ENCODE measurements at places on chromosomes 7 and 10.
A peak's percentile ranks its signal among the peaks of the same experiment; 100 is the strongest.

- DNase-seq: peak; percentile 24
Observed at GRCh38 chr10:24929056-24929544, 23.3 kb downstream of the PRTFDC1 start.

- no peak for DNase-seq
Observed at GRCh38 chr7:74443543-74444247, 10.0 kb upstream of the GTF2IRD1 start.

- DNase-seq: no peak
Observed at GRCh38 chr10:44990302-44990655, 10.4 kb upstream of the ZNF22 start.

- no peak for DNase-seq
Observed at GRCh38 chr7:136728945-136729344, 139.5 kb upstream of the CHRM2 start.

DNA sequence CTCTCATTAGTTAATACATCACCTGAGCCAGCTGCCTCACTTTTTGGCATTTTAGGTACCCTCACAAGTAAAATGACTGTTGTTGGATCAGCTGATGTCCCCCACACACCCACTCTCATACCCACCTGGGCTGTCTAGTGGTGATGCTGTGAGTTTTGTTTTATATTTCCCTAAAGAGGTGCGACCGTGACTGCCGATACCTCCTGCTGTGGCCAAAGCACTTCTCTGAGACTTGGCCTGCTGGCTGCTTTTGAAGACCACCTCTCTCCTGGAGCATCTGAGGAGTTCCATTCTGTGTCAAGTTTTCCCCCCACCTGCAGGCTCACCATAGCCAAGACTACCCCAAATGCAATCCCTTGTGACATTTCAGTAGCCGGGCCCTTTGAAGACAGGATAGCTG is 6.4 kb upstream of the ACSL5 start:
- DNase-seq: no peak

DNA sequence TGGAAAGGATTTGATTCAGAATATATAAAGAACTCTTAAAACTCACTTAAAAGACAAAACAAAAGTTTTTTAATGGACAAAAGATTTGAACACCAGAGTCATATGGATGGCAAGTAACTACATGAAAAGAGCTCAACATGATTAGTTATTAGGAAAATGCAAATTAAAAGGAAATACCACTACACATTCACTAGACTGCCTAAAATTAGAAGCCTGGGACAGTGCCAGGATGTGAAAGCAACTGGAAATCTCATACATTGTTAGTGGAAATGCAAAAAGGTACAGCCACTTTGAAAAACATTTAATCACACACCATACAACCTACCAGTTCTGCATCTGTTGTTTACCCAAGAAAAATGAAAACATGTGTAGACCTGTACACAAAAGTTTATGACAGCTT is 48.8 kb downstream of the RALA start:
- DNase-seq: no peak

DNA sequence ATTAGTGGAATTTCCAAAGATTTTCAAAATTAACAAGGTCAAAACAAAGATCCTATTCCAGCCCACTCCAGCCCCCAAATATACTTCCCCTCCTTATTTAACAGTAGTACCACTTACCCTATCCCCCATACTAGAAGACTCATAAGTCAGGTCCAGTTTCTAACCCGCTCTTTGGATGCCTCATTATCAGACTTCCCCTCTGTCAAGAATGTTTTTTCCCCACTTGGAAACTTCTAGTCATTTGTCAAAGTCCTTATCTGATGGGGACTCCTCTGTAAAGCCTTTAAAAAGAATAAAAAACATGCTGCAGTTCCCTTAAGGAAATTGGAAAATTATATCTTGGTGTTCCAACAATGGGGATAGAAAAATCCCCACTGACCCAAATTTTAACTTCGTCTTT is 70.1 kb downstream of the IMMP2L start:
- DNase-seq: no peak

DNA sequence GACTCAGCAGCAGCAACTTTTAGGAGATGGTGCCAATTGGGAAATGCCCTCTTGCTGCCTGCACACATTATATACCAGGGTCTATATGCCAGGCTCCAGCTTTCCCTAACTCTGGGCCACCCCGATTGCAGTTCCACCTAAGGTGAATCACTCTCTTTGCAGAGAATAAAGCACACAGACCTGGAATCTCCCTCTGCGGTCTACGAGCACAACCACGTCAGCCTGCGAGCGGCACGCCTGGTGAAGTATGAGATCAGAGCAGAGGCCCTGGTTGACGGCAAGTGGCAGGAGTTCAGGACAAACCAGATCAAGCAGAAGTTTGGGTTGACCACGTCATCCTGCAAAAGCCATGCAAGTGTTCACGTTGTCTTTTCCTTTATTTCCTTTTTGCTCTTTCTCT is 38.2 kb upstream of the PLEKHA1 start:
- no peak for DNase-seq

GRCh38 chr7:46710927-46711326 is 789.9 kb upstream of the IGFBP3 start:
- peak; percentile 33 for DNase-seq

DNA sequence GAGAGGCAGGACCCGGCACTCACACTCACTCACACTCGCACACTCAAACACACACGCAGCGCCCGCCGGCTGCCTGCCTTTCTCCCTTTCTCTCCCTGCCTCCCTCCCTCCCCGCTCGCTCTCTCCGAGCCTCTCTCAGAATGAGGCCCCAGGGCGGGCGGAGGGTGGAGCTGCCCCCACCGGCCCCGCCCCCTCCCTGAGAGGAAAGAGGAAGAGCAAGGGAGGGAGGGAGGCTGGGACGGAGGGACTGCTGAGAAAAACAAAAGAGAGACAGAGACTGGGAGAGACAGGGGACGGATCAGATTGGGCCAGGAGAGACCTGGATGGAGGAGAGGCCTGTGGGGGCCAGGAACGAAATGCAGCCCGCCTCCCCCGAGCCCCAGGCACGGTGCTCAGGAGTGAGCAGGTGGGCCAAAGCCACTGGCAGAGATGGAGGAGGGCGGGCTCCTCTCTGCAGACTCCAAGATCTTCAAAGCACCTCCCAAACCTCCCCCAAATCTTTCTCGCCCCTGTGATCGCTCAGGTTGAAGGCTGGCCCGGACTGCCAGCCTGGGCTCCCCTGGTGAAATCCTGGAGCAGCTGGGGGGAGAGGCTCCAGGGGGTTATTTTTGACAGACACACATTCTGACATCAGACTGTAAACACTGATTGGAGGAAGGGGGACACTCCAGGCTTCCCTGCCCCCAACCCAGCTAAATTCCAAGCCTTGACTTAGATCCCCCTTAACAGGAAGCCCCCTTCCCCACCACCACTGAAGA is 5.1 kb downstream of the LDB1 start:
- peak; percentile 80 for DNase-seq

- DNase-seq: no peak
Observed at GRCh38 chr7:90726623-90727022, 130.5 kb downstream of the CDK14 start.

DNA sequence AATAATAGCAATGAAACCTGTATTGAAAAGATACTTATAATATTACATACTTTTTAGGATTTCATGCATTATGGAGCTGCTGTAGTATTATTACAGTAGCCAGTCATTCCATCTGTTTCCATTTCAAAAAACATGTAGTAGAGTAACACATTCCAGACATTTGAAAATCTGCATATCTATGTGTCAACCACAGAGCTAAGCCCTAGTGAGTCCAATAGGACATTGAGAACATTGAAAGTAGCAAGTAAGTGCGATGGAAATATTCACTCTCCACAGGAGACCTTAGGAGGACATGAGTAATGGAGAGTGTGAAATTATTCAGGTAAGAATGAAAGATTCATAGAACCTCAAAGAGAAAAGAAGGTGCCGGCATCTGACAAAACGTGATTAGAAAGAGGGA is 15.3 kb downstream of the NSMCE4A start:
- DNase-seq: no peak

- DNase-seq: no peak
Observed at GRCh38 chr7:83492802-83493201, 156.1 kb downstream of the SEMA3E start.

DNA sequence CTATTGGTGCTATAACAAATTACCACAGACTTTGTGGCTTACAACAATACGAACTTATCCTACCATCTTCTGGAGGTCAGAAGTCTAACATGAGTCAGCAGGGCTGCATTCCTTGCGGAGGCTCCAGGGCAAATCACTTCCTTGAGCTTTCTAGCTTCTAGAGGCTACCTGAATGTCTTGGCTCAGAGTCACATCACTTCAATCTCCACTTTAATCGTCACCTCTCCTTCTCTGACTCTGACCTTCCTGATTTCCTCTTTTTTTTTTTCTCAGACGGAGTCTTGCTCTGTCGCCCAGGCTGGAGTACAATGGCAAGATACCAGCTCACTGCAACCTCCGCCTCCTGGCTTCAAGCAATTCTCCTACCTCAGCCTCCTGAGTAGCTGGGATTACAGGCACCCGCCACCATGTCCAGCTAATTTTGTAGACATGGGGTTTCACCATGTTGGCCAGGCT is 44.6 kb upstream of the ANAPC16 start:
- DNase-seq: peak; percentile 45

GRCh38 chr7:71026680-71027079 is 105.3 kb upstream of the GALNT17 start:
- no peak for DNase-seq

DNA sequence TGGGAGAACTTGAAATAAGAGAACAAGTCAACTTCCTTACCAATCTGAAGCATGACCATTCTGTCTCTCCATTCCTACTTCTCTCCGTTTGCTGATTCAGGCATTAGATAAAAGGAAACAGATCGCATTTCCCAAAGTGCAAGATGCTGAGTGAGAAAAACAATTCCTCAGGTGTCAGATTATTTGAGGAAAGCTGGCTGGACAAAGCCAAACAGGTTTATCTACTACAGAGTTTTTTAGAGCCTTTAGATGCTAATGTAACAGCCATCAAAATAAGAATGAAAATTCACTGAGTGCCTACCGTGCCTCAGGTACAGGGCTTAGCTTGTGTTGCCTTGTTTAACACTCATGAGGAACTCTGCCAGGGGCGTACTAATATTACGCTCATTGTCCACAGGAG is 135.9 kb upstream of the MBL2 start:
- DNase-seq: no peak

GRCh38 chr10:86259901-86260562 is 106.6 kb downstream of the GRID1 start:
- DNase-seq: no peak

DNA sequence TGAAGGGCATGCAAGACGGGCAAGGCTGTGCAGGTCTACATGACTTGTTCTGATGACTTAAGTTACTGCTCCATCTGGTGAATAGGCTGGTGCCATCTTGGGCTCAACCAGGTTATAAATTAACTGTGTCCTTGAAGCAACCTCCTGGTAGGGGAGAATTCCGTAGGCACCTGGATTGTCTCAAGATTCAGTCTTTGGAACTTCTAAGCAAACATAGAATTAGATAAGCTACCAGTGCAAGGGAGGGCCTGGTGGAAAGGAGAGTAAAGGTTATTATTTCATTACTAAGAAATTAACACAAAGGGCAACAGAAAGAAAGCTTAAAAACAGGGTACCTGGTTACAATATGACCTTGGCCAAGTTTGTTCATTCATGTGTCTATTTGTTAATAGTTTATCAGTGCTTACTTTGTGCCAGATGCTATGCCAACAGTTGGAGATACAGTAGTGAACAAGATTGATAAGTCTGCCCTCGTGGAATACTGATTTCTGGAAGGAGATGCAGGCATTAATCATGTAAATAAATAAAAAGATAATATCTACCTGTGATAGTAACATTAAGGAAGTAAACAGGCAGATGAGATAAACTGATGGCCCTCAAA is 107.0 kb upstream of the PALS2 start:
- no peak for DNase-seq

DNA sequence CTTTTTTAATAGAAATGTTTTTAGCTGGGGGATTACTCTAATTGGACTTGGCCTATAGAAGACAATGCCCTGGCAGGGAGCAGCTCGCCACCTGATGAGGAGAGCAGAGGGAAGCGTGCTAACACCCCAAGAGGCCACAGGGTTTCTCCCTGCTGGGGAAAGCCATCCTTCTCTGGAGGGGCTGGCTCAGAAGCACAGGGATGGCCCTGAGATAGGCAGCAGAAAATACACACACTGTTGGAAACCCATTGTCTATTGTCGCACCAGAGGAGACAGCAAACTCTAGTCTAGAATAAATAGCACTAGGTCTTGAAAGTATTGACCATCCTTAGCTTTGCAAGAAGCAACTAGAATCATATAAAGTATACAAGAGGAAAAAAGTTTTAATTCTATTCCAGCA is 5.4 kb downstream of the COBL start:
- DNase-seq: no peak

GRCh38 chr7:83936056-83936708 is 258.4 kb downstream of the SEMA3A start:
- peak; percentile 53 for DNase-seq

DNA sequence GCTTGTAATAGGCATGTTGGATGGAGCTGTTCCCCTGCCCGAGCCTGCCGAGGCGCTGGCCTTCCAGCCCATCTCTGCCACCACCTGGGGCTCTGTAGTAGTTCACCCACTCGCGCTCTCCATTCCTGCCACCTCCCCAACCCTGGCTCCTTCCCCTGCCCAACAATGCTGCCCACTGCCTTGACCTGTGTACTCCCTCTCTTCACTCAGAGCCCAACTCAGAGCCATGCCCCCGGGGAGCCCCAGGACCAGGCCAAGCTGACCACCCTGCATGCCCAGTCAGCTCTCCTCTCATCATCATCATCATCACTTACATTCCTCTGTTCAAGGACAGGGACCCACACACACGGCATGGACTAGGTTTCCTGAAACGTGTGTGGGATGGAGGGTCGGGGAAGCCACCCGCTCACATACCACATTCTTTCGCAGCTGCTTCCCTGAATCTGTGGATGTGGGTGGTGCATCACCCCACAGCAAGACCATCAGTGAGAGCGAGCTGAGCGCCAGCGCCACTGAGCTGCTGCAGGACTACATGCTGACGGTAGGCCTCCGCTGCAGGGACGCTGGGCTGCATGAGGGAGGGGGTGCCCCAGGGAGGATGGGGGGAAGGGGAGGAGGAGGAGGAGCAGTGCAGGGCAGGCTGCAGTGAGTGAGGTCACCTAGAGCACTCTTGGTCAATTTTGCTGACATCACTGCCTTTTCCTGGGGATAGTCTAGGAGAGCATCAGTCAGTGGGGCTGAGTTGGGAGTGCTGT is 15.6 kb downstream of the NACAD start:
- DNase-seq: peak; percentile 42

- peak; percentile 81 for DNase-seq
Observed at GRCh38 chr10:114174695-114175188, 739 bp upstream of the CCDC186 start.

- DNase-seq: no peak
Observed at GRCh38 chr10:124478515-124478914, 16.9 kb downstream of the LHPP start.

DNA sequence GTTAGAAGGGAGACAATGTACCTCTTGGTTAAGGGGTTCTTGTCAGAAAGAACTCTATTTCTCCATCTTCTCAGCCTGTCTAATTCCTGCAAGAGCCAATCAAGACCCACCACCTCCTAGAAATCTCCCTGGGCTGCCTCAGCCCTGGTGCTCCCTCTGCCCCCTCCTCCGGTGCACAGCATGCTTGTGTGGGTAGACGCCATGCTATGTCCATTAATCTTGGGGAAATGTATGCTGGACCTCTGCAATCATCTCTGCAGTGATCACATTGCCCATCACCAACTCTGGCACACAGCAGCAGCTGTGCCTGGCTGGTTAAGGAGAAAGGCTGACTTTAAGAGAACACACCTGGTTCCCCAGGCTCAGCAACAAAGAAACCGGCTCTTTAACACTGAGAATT is 37.3 kb downstream of the SH3PXD2A start:
- no peak for DNase-seq

Data from MV-4-11 (cell line).